Activated T-helper 1 cell treated with Interleukin-2 at 50 U/mL for 16 hours (primary cell): ENCODE measurements at places on chromosomes 1 and 21.
A peak's percentile ranks its signal among the peaks of the same experiment; 100 is the strongest.

GRCh38 chr1:9561429-9561828 is 22.2 kb downstream of the SLC25A33 start:
- DNase-seq, result no peak

GRCh38 chr1:11645670-11646265 is 8.5 kb downstream of the FBXO2 start:
- peak; percentile 58 for DNase-seq

- DNase-seq, result peak; percentile 6
Observed at GRCh38 chr1:152869808-152870419, 8.2 kb upstream of the SMCP start.

DNA sequence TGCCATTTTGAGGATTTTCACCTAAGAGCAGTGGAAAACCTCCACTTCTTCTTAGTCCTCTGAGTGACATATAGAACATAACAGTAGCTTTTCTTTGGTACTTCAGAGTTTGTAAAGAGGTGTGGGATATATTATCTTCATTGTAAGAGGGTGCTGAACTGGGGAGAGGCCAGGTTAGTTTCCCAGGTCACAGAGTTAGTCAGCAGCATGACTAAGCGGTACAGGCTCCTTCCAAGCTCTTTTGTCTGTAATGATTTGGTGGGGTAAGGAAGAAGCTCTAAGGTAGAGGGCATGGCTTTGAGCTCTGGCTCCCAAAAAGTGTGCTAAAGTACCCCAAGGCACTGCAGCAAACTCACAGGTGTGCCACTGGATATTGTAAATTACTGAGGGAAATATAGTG is 325.0 kb upstream of the PLXNA2 start:
- no peak for DNase-seq

- DNase-seq, result no peak
Observed at GRCh38 chr1:177825276-177825901, 144.5 kb downstream of the SEC16B start.

DNA sequence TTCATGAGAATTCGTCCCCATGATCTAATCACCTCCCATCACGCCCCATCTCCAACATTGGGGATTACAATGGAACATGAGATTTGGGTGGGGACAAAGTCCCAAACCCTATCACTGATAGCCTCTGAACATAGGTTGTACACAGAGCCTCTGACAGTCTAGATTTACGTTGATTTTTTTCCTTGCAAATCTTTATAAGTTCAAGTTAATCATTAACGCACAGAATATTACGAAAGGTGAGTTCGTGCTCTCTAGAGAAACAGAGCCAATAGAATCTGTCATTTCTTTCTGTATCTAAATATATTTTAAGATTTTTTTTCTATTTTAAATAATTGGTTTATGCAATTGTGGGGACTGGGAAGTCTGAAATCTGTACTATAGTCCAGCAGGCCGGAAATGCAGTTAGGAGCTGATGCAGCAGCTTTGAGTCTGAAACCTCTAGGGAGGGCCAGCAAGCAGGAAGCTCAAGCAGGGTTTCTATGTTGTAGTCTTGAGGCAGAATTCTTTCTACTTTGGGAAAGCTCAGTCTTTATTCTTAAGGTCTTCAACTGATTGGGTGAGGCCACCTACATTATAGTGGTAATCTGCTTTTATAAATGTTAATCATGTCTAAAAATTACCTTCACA is 61.0 kb downstream of the SELENOF start:
- DNase-seq, result no peak

DNA sequence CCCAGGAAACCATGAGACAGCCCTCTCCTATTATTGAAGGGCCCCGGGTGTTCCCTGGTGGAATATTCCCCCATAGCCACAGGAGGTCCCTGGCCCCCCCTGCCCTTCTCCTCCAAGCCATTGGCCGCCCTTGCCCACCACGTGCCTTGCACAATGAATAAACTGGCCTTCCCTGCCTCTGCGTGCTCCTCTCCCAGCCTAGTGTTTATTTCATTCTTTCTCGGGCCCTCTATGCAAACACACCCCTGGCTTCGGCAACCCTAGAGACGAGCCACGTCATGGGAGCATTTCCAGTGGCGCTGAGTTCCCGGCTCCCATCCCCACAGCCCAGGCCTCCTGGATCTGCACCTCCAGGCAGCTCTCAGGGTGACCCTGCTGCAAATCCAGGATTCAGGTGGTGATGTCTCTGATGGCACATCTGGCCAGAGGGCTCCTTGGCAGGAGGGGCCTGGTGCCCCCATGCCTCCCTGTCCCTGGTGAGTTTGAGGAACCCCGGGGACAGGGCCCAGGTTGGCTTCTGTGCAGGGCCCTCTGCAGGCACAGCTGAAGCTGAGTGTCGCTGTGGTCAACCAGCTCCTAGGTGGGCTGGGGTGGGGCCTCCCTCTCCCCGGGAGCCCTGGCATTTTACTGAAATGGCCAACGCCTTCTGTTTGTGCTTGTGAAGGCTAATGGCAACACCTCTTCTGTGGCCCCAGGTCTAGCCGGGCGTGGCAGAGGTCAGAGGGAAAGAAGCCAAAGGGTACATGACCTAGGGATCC is 6.2 kb downstream of the KRTAP10-12 start:
- no peak for DNase-seq

DNA sequence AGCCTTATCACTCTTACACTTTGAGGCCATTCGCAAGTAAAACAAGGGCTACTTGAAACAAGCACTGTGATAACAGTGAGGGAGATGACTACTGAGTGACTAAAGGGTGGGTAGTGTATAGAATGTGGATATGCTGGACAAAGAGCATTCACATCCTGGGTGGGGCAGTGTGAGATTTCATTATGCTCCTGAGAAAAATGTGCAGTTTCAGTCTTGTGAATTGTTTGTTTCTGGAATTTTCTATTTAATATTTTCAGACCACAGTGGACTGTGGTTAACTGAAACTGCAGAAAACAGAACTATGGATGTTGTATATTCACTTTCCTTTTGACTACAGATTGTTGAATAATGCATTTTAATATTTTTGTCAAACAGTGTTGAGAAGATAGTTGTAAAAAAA is 25.1 kb upstream of the B3GALT2 start:
- DNase-seq, result no peak

DNA sequence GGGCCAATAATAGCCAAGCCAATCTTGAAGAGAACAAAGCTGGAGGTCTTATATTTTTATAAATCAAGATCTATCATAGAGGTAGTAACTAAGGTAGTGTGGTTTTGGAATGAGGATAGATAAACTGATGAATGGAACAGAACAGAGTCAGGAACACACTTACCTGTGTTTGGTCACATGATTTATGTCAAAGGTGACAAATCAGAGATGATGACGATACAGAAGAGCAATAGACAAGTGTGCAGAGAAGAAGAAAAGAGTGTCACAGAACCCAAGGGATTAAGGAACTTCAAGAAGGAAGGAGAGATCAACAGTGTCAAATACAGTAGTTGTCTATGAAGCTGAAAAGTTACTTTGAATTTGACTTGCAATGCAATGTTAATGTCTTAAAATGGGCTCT is 16.1 kb upstream of the CD34 start:
- no peak for DNase-seq

DNA sequence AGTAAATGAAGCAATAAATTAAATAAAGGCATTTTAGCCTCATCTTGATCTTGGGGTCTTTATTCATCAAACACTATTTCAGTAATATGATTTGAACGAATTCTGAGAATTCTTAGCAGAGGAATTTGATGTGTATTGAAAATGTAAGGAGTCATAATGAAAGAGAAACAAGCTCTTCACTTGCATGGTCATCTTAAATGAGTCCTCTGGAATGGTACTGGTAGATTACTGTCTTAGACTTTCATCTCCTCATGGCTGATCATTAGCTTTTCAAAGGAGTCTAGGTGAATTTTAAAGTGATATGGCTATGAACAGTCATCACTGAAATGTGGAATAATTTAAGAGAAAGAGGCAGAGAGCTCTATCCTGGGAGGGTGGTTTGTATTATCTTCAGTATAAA is 30.0 kb downstream of the PRRC2C start:
- DNase-seq, result no peak

DNA sequence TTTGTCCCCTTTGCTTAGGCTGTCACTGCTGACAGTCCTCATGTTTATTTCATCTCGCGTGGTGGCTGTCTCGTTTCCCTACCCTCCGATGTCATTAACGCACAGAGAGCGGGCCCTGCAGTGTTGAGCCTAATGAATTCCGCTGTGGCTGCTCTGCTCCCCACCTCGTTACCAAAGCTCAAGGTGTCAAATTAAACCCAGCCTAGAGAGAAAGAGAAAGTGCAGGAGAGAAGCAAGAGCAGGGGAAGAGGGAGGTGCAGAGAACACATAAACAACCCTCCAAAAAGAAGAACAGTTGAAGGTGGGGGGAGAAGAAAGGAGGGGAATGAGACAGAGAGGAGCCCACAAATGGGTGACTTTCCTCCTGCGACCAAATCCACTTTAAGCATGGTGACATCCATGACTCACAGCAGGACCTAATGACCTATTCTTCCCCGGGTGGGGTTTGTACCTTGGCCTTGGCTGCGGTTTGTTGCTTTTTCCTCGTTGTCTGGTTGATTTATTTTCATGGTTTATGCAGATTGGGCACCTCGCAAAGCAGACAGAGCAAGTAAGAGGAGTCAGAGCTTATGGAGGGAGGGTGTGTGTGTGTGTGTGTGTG is 92.5 kb downstream of the PBX1 start:
- DNase-seq, result no peak

- no peak for DNase-seq
Observed at GRCh38 chr1:41647221-41648135, 163.0 kb upstream of the EDN2 start.

GRCh38 chr1:162299018-162299417 is 77.6 kb downstream of the SPATA46 start:
- no peak for DNase-seq

- no peak for DNase-seq
Observed at GRCh38 chr21:45560106-45561021, 18.1 kb upstream of the SLC19A1 start.

GRCh38 chr1:155951753-155952504 is 10.5 kb downstream of the RXFP4 start:
- DNase-seq, result no peak

- no peak for DNase-seq
Observed at GRCh38 chr1:70718086-70718630, 307.1 kb downstream of the CTH start.

- DNase-seq, result no peak
Observed at GRCh38 chr1:25701030-25701785, 84.6 kb downstream of the MAN1C1 start.

- peak; percentile 59 for DNase-seq
Observed at GRCh38 chr1:52842643-52843310, at the start of gene ZYG11A. Gene ZYG11A, plus strand, starts transcription at chr1:52842760. Its CDS starts 124 bp downstream, at chr1:52842884.

DNA sequence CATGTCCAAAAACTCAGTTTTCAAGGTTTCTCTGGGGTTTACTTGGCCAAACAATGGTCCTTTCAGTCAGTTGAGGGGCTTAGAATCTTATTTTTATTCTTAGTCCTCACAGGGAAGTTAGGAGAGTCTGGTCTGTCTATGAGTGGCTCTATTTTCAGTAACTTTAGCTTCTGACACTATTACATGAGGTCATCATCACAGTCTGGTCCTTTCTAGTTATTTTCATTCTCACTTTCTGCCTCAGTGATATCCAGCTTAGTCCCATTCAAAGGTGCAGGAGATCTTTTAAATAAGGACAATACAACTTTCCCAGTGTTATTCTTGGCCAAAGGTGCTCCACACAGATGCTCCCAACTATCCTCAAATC is 30.0 kb upstream of the FGGY start:
- no peak for DNase-seq

DNA sequence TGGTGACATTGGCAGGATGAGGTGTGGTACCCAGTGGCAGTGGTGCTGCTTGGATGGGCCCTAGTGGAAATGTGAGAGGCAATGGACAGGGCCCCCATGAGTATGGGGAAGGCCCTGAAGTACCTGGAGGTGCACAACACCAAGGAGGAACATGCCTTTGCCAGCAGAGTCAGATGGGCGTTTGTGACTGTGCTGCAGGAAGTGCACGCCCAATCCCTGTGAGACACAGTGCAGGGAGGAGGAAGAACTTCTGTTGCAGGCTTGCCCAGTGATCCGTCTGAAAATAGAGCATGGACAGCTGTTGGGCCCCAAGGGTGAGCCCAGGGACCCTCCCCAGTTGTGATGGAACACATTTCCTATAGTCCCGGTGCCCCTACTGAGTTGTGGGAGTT is 42.7 kb downstream of the GJA5 start:
- no peak for DNase-seq

DNA sequence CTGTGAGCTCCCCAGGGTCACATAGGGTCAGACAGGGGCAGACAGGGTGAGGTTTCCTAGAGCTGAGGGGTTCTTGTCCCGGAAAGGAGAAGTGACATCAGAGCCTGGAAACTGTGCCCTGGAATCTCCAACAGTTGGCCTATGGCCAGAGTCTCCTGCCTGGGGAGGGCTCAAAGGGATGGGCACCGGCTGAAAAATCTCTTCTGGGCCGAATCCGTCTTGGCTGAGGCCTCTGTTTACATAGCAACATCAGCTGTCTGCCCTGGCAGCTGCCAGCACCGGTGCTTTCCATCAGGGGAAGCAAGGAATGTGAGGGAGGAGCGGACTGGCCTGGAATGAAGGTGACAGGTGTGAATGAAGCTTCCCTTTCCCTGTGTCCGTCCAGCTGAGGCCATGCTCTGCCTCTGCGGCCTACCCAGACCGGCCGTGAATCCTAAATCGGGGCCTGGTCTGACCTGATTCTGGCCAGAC is 30.7 kb downstream of the VASH2 start:
- DNase-seq, result no peak

- DNase-seq, result no peak
Observed at GRCh38 chr1:204295671-204296070, 64.1 kb downstream of the PLEKHA6 start.

GRCh38 chr1:56227886-56228285 is 351.5 kb downstream of the PLPP3 start:
- DNase-seq, result no peak
